ENCODE measurements at places on chromosomes 16 and 17. TPM values are rescaled to one million over a fixed set of nuclear protein-coding genes. Genes with fewer than 3 reads are reported as not detected.

The ACSM2A gene
- total RNA-seq, result not detected

The GJC1 gene
- 6.4 TPM for total RNA-seq

The NOTUM gene
- total RNA-seq, result 0.39 TPM

The MT1M gene
- total RNA-seq, result not detected

The SDR42E1 gene
- total RNA-seq, result 0.07 TPM

The TPSD1 gene
- not detected for total RNA-seq

The LDHD gene
- total RNA-seq, result 0.82 TPM

The FZD2 gene
- not detected for total RNA-seq

The OTOA gene
- 0.12 TPM for total RNA-seq

The CDH16 gene
- total RNA-seq, result not detected

DNA sequence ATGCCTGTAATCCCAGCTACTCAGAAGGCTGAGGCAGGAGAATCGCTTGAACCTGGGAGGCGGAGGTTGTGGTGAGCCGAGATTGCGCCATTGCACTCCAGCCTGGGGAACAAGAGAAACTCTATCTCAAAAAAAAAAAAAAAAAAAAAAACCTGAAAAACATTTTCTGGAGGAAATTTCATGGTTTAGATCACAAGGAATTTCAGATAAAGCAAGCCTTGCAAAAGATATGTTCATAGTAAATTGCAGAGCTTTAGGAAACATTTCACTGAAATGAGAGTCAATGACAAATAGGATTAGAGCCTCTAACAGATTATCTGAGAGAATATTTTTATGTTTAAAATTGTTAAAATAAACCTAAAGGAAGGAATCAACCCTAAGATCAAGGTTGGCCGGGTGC is 3.2 kb downstream of the TAF15 start:
- DNase-seq, result no peak

- no peak for DNase-seq
These were observed 67.0 kb downstream of the CACNG1 start for GRCh38 chr17:67111327-67111726.

- DNase-seq, result no peak
These were observed 26.1 kb downstream of the CDH1 start for GRCh38 chr16:68762996-68763756.

GRCh38 chr17:9044772-9045463 is 23.6 kb downstream of the NTN1 start:
- DNase-seq, result no peak

- DNase-seq, result no peak
These were observed 363.1 kb downstream of the WWOX start for GRCh38 chr16:78462288-78463208.

DNA sequence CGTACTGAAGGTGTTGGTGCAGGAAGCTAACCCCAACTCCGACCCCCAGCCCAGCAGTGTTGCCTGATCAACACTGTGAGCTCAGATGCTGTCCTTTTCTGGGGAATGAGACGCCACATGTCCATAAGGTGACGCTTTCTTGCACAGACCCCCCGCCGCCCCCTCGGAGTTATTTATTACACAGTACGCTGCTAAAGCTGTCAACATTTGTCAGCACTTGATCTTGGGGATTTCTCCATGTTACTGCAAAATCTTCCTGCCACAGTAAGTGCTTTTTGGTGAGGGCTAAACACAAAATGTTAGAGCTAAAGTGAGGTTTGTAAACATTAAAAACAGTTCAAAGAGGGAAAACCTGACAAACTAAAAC is 15.9 kb downstream of the CMTM3 start:
- no peak for DNase-seq

- DNase-seq, result no peak
These were observed 375.2 kb downstream of the SLC39A11 start for GRCh38 chr17:72717276-72717675.

- no peak for DNase-seq
These were observed 137.2 kb downstream of the SNX29 start for GRCh38 chr16:12113523-12114345.

GRCh38 chr17:63774969-63775265 is 947 bp downstream of the DDX42 start:
- DNase-seq, result no peak

All from activated naive CD4-positive, alpha-beta T cell treated with anti-CD3 and anti-CD28 coated beads, Interleukin-2, amount 50 U/mL, for 72 hours (primary cell).